ENCODE measurements at places on chromosomes 5 and 9.

DNA sequence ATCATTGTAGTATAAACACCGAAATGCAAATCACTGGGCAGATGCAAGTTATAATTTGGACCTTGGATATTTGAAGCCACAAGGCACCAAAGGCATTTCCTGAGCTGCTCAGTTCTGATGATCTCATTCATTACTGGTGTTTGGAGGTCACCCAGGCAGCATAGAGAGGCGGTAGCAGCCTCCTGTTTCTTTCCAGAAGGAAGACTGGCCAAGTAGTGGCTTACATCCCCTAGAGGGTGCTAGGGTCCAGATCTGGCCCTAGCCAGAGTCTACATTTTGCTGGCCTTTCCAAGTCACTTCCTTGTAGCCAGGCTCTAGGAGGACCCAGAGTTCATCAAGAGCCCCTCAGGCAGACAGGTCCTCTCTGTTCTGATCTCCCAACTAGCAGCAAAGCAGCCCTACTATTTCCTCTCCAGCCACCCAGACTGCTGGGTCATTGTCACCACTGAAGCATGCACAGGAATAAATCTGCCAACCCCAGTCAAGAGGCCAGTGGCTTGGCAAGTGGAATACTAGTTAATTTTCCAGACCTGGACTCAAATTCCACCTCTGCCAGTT is 33.4 kb upstream of the TTC1 start:
- no peak for DNase-seq

DNA sequence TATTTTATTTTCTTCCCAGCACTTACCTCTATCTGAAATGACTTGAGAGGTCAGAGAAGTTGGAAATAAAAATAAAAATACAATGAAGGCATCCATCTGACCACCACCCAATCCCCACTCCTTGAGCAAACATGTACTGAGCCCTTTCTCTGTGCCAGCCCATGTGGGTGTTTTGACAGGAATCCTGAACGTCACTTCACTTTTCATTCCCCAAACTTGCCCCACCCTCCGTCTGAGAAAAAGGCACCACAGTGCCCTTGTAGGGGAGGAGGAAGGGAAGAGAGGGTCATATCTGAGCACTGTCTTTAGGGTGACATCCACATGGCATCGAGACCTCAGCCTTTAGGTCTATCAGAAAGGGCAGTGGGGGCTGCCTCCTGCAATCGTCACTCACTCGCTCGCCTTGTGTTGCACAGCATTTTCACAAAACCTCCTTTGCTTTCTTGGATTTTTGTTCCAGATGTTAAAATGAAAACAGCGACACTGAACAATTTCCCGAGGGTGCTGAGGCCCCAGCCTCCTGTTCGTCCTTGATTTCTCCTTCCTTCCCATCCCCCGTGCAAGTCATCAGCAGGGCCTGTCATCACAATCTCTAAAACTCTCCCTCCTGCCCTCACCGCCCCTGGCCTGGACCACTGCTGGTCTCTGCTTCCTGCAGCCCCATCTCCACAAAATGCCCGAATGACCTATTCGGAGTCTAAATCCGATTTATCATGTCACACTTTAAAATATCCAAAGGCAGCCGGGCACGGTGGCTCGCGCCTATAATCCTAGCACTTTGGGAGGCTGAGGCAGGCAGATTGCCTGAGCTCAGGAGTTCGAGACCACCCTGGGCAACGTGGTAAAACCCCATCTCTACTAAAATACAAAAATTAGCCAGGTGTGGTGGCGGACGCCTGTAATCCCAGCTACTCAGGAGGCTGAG is 13.0 kb downstream of the HIGD2A start:
- no peak for DNase-seq

DNA sequence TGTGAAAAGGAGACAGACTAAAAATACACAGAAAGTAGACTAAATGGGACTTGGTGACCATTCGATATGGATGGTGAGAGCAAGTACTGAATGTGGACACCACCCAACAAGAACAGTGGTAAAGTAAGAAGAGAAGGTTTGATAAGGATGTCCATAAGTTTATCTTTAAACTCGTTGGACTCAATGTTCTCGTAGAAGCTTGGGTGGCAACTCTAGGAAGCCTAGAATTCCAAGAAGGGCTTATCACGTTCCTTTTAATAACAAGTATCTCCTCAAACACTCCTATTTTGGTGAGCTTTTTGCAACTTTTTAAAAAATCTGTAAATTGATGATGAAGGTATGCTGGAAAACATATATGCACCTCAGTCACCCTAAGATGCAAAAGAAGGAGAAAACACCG is 108.6 kb upstream of the CDH6 start:
- no peak for DNase-seq

- DNase-seq = no peak
Measured at GRCh38 chr9:103789686-103790085, 304.4 kb upstream of the SMC2 start.

DNA sequence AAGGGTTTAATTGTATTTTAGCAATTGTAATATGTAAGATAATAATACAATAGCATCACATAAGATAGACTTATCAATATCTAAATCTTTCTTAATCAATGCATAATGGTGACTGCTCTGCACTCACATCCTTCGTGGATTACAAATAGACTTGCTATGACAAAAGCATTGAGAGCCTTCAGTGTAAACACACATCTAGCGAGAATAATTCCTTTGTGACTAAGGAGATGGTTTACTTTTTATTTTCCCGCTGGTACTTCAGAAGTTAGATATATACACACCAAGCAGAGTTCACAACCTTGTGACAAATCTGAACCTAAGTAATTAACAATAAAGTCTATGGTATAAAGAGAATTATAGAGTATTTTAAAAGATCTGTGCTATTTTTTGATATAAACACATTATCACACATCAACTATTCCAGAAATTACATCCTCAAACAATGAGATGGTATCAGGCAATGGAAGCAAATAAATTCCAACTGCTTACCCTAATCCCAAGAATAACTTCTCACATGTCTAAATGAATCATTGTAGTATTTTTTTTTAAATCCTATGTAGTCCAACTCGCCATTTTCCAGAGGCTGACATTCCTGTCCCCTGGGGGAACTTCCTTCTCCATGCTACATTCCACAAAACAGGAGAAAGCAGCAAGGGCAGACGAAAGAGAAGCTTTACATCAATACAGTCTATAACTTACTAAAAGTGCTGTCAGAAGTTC is 51.2 kb downstream of the MAPKAP1 start:
- no peak for DNase-seq

- DNase-seq = no peak
Measured at GRCh38 chr9:135504262-135505243, 4.1 kb downstream of the MRPS2 start.

GRCh38 chr5:91332267-91333045 is 50.7 kb downstream of the ARRDC3 start:
- no peak for DNase-seq

Measured in nucleus accumbens (tissue), 56 donors.